ENCODE measurements at places on chromosomes 5 and 9.

DNA sequence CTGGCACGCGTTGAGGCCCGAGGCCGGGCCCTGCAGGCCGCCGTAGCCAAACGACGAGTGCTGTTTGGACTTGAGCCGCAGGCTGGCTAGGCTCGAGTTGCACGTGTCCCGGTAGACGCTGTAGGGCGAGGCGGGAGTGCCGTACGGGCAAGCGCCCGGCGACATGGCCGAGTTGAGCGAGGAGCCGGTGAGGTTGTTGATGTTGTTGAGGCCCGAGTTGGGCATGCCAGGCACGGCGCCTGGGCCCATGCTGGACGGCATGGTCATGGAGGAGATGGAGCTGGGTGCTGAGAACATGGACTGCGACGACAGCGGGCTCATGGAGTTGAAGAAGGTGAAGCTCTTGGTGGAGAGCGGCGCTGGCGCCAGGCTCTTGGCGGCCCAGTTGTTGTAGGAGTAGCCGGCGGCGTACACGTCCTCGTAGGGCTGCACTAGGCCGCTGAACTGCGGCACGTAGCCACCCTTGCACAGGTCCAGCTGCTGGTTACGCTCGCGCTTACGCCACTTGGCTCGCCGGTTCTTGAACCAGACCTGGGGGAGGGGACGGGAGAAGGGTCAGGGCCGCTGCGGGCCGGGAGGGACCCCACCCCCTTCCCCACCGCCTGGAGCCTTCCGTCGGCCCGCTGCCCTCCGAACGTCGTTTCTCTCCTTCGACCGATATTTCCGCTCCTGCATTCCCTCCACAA, 5.1 kb downstream of the PITX1 start:
- DNase-seq: no peak

DNA sequence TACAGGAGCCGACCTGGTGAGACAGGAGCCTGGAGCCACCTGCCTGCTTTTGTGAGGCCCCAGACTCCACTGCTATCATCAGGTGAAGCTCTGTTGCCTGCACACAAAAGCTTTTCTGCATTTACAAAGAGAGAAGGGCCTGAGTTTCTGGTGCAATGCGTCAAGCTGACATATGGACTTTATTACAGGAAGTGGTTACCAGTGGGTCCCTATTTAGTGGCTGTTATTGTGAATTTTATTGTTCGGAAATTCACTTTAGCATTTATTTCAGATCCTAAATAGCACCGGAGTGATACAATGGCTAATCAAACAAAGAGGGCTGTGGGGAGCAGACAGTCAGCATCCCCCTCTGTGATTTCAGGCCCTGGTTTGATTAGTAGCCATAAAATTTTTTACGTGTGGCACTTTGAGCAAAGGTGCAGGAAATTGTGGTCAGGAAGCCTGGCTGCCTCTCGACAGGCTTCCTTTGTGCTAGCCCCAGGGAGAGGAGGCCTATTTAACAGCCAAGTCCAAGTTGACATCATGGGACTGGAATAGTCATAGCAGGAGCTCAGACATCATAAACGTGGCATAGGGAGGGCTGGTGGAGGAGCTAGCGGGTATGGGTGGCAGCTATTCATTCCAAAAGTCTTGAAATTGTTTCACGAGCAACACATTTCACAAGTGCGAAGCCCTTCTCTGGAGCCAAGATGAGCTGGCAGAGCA, 8.4 kb downstream of the TGFBI start:
- peak; percentile 83 for DNase-seq

DNA sequence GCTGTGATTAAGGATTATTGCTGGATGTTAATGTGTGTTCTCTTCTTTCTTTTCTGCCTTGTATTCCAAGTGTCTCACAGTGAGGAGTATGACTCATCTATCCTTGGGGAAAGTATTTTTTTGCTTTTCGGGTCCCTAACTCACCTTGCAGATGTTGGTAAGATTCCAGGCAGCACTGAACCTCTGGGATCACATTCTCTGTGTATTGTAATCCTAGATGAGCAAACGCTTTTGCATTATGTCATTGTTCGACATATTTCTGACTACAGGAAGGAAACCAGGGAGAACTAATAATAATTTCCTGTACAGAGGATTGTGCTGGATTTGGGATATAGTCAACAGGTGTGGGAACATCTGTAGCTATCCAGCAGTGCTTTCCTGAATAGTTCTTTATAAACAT, 246.1 kb upstream of the TUT7 start:
- DNase-seq: peak; percentile 77

DNA sequence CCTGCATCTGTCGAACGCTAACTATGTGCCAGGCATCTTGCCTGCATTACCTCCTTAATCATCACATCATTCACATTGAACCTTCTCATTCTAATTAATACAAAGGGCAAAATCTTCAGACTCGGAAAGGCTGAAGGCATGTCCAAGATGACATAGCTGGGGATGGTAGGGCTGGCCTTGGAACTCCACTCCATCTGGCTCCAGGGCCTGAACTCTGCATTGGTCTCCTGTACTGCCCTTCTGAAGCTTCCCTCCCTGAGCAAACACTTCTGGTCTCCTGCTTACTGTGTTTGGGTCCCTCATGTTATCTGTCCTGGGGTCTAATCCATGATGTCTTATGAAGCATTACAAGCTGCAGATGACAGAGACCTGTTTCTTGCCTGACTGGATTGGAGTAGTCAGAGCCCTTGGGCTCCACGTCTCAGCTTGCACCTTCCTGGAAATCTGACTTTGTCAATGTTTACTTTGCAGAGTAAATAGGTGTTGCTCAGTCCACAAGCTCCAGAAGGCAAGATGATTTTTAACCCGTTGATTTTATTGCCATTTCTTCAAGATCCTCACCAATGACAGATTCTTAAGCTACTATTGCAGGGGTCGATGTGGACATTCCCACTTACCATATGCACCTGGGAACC, 106.1 kb downstream of the GALNT10 start:
- no peak for DNase-seq

GRCh38 chr9:69222970-69223369, 48.9 kb downstream of the TJP2 start:
- DNase-seq: no peak

- DNase-seq: no peak
Observed at GRCh38 chr9:90098408-90098807, 493.6 kb downstream of the GADD45G start.

DNA sequence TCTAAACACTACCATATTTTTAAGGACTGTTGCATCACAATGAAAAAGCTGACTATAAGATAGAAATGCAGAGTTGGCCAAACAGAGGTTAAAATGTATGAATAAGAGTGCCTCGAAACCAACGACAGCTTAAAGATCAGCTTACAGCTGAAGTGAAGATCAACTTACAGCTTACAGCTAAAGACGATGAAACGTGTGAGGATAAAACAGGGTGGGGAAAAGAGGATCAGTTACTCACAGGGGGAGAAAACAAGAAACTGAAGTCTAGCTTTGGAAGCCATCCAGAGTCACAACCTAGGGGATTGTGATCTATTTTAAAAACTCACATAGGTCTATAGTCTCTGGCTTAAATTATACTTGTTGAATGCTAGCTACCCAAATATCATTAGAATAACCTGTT, 220.0 kb downstream of the SNCAIP start:
- peak; percentile 12 for DNase-seq

GRCh38 chr5:139647506-139648204, 494 bp upstream of the CXXC5 start:
- no peak for DNase-seq

- no peak for DNase-seq
Observed at GRCh38 chr5:115393239-115393638, 96.8 kb upstream of the CCDC112 start.
